ENCODE measurements at places on chromosomes 2 and 18.

DNA sequence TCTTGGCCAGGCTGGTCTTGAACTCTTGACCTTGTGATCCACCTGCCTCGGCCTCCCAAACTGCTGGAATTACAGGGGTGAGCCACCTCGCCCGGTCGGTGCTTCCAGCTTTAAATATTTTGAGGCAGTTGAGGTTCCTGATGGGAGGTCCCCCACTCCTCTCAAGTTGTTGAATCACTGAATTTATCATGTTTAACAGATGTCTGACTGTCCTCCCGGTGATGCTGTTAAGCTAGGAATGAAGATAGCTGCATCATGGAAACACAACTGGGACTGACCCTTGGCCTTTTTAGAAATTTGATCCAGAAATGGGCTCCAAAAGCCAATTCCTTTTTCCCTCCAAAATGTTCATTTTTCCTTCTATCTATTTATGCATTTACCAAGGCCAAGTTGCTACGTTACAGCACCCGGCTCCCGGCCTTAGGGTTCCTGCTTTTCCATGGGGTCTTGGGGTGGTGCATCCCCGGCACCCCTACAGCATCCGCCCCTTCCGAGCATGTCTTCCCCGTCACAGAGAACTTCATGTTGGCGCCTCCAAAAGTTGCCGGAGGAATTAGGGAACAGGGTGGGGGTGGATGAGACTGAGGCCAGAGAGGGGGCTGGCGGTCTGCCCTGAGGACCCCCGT, 43.9 kb downstream of the PAX8 start:
- DNase-seq: no peak

DNA sequence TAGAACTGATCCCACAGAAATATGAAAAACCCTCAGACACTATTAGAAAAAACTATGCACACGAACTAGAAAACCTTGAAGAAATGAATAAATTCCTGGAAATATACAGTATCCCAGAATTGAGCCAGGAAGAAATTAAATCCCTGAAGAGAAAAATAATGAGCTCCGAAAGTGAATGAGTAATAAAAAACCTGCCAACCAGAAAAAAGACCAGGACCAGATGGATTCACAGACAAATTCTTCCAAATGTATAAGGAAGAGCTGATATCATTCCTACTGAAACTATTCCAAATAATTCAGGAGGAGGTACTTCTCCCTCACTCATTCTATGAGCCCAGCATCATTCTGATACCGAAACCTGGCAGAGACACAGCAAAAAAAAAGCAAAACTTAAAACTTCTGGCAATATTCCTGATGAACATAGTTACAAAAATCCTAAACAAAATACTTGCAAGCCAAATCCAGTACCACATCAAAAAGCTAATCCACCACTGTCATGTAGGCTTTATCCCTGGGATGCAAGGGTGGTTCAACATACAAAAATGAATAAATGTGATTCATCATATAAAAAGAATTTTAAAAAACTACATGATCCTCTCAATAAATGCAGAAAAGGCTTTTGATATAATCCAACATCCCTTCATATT, 1397.6 kb upstream of the DDX18 start:
- no peak for DNase-seq

DNA sequence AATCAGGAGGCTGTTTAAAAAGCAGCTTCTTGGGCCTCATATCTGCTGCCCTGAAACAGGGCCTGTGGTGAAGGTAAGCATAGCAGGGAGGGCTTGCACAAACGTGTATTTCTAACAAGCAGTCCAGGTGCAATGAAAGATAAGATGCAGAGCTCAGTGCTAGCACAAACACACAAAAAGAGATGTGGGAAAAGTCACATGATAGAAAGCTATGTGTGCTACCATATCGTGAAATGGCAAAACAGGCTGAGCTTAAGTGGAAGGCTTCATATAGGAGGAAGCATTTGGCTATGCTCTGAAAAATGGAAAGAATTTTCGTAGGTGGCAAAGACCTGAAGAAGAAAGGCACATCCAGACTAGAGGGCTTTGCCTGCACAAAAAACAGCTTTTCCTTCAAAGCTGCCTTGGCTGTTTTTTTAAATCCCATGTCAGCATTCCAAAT, 10.2 kb downstream of the RSAD2 start:
- DNase-seq: no peak

- no peak for DNase-seq
Observed at GRCh38 chr2:216842636-216843035, 17.2 kb downstream of the TNP1 start.

DNA sequence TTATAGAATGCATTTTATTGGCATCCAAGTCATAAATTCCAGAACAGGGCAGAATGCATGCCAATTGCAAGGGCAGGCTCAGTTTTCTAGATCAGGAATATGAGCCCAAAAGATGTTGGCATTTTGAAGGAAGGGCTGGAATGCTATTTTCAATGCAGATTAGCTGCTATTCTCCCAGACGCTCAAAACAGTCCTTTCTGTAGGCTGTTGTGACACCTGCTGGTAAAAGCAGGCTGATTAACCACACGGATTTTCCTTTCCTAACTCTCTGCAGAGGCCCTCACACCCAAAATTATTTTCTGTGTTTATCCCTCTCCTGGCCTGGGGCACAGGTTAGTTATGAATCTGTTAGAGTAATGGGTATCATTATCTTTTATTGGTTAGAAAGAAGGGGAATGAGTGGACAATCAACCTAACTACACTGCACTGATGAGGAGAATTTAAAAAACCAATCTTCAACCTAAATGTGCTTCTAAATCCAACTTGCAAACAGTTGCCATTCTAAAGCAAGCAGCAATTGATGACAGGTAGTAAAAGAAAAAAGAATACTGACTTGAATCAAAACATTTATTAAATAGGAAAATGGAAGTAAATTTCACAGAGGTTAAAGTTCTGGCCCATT, 94.0 kb downstream of the PLA2R1 start:
- DNase-seq: peak; percentile 2

DNA sequence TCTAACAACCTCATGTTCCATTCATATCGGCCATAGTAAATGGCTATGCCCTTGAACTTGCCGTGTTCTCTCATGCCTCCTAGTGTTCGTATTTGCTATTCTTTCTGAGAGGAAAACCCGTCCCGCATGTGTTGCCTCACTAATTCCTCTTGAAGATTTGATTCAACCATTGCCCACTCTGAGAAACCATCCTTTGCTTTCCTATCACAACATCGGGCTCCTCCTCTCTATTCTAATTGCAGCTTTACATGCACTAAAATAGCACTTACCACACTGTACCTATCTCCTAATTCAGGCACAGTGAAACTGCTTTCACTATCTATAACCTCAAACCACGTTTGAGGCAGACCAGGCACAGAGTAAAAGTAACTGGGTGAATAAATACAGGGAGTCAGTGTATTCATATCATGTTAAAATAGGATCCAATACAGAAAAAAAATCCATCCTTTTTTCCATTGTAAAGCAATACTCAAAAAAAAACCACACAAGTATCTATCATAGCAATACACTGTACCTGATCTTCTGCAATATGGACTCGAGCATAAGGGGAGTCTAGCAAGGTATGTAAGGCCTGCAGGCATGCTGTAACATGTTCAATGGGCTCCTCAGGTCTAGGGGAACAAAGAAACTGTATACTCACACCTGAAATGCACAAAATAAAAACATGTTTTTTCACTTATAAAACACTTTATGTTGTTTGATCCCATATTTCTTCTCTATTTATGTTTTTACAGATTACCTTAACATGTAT, 39.0 kb upstream of the STRN start:
- DNase-seq: peak; percentile 26

DNA sequence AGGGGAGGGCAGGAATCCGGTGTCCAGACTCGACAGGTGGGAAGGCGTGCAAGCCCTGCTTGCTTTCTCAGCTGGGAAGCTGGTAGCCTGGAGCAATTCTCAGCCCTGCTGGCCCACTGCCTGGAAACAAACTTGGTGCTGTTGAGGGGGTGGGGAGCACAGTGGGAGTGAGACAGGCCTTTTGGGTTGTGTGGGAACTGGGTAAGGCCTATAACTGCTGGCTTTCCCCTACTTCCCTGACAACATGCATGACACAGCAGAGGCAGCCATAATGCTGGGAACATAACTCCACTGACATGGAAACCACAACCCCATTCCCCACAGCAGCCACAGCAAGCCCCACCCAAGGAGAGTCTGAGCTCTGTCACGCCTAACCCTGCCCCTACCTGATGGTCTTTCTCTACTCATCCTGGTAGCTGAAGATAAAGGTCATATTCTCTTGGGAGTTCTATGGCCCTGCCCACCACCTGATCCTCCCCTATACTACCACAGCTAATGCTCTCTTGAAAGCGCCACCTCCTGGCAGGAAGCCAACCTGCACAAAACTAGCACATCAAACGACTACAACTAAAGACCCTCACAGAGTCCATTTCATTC, 122.9 kb upstream of the ACVR1C start:
- peak; percentile 40 for DNase-seq

GRCh38 chr18:47735041-47735702, 195.3 kb downstream of the SMAD2 start:
- no peak for DNase-seq

DNA sequence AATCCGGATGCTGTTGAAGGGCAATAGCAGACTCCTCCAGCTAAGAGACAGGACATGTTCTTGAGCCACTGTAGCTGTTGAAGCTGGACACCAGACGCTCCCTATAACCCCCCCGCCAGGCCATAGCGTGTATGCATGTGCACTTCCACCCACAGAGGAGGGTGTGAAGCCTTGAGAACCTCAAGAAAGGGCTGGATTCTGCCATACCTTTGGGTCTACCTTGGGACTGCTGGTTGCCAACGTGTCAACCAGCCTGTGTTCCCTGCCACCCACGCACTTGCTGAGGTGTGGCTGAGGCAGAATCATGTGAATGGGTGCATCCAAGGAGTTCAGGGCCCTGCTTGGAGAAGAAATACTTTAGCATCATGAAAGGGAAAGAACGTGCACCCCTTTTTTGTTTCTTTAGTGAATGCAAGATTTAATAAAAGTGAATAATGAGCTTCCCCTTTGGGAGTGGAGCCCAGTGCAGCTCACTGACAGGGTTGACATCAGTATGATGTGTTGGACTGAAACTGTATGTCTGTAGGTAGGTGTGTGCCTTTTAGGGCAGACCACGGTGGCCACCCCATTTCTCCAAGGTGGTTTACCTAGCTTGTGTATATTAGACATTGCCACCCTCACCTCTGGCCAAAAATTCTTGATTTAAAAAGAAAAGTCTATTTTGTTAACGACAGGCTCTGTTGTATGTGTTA, 198.3 kb downstream of the MGAT5 start:
- DNase-seq: no peak

GRCh38 chr2:132589111-132589830, 80.7 kb downstream of the LYPD1 start:
- no peak for DNase-seq

GRCh38 chr2:174180165-174180724, 68.1 kb downstream of the OLA1 start:
- DNase-seq: no peak

DNA sequence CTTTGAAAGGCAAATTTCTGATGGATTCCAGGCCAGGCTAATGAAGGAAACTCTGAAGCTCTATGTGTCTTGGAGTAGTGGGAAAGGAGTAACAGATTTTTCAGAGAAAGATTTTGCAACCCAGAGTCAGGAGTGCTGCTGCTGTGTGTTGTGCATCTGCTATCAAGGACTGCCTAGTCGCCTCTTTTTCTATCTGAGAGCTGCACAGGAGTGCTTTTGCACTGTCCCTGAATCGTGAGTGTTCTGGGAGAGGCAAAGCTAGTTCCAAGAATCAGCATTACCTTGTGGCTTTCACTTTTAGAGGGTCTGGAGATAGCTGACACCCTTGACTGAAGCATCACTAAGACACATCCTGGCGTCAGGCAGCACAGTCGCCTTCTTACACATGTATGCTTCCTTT, 336.4 kb downstream of the PARD3B start:
- peak; percentile 27 for DNase-seq

GRCh38 chr2:169910109-169910799, 83.0 kb downstream of the UBR3 start:
- DNase-seq: no peak

DNA sequence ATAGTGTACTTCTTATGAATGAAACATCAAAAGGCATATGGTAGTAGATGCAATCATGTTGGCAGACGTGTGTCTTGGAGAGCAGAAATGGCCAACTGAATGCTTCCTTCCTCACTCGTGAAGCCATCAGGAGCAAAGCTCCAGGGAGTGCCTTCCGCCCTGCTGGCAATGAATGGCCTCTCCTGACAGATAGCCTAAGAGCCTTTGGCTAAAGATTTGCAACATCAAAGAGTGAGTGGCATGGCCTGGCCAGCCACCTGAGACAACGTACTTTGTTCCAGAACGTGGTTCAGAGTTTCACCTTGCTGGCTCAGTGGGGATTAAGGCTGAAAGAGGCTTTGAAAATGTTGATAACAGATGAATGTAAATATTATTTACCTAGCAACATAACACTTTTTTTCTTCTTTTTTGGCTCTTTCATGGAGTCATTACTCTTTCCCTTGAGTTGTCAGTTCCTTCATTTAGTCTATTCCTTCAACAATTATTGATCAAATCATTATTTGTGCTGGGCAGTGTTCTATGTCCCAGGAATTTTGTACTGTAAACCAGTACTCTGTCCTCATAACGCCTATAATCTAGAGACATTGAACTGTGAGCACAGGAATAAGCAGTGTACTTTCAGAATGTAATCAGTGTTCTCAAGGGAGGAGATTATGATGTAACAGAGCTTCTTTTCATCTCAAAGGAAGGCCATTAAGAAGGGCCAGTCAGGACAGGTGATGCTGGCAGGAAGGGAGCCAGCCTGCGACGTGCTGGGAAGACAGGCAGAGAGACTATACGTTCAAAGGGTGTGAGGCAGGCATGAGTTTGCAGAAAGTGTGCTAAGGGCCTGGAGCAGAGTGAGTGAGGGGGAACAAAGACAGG, 59.4 kb upstream of the SH3RF3 start:
- DNase-seq: no peak

- DNase-seq: no peak
Observed at GRCh38 chr2:108288534-108289106, at the start of gene SULT1C2. TSS of gene SULT1C2 (plus strand) at chr2:108288895. CDS start at chr2:108293668, 4,773 bp downstream.

DNA sequence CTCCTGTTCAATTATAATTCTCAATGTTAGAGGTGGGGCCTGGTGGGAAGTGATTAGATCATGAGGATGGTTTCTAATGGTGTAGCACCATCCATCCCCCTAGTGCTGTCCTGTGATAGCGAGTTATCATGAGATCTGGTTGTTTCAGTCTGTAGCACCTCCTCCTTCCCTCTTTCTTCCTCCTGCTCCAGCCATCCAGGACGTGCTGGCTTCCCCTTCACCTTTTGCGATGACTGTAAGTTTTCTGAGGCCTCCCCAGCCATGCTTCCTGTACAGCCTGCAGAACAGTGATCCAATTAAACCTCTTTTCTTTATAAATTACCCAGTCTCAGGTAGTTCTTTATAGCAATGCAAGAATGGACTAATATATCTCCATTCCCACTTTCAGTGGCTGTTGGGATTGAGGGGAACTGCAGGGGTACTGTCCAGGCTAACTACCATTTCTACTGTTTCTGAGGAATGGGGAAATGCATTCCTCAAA, 19.2 kb downstream of the SPIRE1 start:
- DNase-seq: no peak
